ENCODE measurements at places on chromosomes 12 and 14.

- DNase-seq = no peak
Observed at GRCh38 chr12:108922918-108923317, 43.0 kb downstream of the DAO start.

DNA sequence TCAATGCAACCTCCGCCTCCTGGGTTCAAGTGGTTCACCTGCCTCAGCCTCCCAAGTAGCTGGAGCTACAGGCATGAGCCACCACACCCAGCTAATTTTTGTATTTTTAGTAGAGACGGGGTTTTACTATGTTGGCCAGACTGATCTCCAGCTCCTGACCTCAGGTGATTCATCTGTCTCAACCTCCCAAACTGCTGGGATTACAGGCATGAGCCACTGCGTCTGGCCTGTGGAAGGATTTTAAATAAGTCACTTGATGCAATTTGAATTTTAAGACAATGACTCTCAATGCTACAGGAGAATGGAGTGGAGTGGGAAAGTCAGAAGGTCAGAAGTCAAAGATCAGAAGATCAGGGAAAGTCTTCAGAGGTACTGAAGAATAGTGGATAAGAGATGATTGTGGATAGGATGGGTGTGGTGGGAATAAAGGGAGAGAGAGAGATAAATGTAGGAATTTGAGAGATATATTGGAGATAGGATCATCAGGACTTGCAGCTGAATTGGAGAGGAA is 15.4 kb downstream of the TMEM52B start:
- no peak for DNase-seq

DNA sequence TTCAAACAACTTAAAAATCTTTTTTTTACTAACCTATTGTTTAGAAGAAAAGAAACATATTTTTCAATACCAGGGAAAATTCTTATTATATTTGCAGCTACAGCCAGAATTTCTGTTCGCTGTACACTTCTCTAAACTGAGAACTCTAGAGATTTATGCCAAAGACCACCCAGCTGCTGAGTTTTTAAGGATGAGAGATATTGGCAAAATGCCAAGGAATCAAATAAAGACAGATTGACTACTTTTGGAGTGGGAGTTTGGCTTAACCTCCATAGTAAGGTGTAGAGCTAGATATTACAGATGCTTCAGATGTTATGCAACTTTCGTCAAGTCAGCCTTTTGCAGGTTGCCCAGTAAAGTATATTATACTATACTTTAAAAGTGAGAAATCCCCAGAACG is 71.8 kb downstream of the TTLL5 start:
- DNase-seq = no peak

DNA sequence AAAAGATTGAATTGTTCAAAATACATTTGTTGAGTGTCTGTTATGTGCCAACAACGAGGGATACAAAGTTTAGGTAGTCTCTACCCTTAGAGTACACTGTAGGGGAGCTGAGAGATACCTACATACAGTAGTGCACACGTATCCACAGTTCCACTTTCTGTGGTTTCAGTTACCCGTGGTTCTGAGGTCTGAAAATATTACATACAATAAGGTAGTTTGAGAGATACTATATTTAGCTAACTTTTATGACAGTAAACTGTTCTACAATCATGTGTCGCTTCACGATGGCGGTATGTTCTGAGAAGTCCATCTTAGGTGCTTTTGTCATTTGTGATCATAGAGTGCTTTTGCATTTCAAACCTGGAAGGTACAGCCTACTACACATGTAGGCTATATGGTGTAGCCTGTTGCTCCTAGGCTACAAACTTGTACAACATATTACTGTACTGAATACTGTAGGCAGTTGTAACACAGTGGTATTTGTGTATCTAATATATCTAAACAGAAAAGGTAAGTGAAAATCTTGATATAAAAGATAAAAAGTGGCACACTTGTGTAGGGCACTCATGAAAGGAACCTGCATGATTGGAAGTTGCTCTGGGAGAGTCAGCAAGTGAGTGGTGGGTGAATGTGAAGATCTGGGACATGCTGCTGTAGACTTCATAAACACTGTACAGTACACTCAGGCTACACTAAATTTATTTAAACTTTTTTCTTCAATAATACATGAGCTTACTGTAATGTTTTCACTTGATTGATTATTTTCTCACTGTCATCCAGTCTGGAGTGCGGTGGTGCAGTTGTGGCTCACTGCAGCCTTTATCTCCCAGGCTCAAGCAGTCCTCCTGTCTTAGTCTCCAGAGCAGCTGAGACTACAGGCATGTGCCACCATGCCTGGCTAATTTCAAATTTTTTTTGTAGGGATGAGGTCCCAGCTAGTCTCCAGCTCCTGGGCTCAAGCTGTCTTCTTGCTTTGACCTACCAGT is 4.0 kb downstream of the CPSF6 start:
- DNase-seq = no peak

- DNase-seq = no peak
Observed at GRCh38 chr12:38374751-38375150, 58.2 kb downstream of the ALG10B start.

DNA sequence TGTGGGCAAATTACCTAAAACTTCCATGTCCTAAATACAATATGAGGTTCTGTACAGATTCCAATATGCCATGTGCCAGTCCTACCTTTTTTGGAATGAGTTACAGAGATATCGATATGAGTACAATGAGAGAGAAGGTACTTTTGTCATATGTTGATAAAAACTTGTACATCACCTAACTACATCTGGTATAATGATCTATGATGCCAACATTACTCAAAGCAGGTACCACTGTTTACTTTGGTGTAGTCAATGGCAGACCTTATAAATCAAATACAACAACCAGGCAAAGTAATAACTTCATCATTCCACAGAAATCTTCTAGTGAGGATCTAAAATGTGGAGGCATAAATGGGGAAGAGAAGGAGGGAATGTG is 12.7 kb downstream of the TEP1 start:
- DNase-seq = no peak

GRCh38 chr12:120012067-120012621 is 23.1 kb downstream of the BICDL1 start:
- peak; percentile 35 for DNase-seq

DNA sequence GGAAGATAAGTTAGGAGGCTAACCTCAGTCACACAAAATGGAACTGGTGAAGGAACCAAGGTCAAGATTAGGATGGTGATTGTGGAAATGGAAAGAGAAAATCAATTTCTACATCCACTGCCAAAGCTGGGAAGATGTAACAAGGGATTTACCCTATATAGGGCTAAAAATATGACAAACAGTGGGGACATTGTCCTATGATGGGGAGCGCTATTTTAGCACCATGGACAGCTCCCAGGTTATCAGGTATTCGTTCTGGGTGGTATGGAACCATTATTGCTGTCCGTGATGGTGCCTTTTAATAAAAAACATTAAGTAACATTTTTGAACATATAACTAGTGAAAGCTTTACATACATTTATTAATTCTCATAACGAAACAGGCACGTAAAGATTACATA is 124.0 kb downstream of the NDUFA12 start:
- DNase-seq = no peak

DNA sequence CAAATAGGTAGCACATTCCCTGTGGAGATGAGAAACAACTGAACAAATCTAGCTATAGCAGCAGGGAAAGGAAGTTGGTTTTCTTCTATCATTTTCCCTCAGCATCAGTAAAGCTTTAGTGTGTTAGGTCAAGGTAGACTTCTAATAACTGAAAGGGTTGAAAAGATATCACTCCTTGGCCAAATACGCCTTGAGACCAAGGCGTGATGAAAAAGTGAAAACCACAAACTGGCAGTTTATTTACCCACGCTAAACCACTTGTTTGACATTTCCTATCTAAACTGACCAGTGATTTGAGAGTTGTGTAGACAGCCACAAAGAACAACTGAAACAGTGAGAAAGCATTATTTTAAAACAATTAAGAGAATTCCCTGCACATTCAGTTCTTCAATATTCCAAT is 99.6 kb upstream of the SOX5 start:
- DNase-seq = no peak

DNA sequence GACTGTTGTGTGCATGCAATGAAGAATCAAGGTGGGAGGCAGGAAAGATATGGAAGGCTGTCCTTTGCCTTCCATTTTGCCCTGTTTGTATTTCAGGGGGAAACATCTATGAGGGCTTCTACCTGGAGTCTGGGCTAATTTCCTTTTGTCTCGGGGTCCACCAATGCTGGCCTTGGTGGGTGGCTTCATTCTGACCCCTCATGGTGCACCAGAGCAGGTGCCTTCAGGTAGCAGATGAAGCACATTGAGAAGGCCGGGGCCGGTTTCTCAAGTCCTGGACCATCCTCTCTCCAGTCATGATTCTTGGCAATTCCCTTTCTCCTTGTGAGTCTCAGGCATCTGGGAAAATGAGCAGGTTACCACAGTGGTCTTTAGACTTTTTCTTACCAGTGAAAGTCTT is 47.2 kb downstream of the RPH3A start:
- DNase-seq = no peak

DNA sequence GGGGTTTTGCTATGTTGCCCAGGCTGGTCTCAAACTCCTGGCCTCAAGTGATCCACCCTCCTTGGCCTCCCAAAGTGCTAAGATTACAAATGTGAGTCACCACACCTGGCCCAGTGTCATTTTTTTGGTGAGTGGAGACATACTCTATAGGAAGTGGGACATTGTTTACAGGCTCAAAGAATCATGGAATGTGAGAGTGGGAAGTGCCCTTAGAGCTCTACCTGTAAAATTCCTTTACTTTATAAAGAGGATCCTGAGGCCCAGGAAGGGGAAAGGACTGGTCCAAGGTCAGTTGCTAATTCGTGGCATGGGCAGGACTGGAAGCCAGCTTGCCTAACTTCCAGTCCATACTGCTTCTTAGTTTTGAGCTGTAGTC is 8.7 kb upstream of the ADCK1 start:
- DNase-seq = no peak

DNA sequence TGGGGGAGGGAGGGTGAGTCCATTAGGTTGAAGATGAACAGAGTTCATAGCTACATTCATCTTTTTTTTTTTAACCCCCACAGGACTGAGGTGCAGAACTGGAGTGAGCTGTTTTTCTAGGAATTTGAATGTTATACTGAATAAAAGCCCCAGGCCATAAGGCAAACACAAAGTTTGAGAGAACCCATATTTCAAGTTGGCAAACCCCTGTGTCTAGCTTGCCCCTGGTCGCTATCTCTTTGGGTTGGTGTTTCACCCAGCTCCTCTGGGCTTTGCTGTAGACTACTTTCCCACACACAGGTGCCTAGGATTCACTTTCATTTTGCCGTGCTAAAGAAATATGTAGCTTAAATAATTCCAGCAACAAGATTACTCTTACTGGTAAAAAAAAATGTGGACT is 5.2 kb upstream of the LMO3 start:
- no peak for DNase-seq

- DNase-seq = no peak
Observed at GRCh38 chr12:13347241-13348043, 150.9 kb downstream of the EMP1 start.

- no peak for DNase-seq
Observed at GRCh38 chr14:92258934-92259333, 64.0 kb upstream of the SLC24A4 start.

- no peak for DNase-seq
Observed at GRCh38 chr14:100713705-100714104, 13.0 kb upstream of the DLK1 start.

DNA sequence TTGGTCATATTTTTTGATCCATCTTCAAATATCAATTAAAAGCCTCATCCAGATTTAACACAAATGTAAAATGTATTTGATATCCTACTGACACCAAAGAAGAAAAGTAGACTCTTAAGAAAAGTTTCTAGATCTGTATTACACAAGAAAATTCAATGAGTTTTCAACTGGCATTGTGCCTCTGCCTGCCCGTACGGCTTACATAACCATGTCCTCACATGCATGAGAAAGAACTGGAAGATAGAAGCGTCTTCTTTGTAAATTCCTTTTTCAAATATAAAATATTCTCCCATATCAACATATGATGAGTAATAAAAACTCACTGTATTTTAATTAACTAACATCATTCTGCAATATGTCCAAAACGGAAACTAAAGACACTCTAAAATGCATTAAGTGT is 7.2 kb downstream of the ANKS1B start:
- no peak for DNase-seq

DNA sequence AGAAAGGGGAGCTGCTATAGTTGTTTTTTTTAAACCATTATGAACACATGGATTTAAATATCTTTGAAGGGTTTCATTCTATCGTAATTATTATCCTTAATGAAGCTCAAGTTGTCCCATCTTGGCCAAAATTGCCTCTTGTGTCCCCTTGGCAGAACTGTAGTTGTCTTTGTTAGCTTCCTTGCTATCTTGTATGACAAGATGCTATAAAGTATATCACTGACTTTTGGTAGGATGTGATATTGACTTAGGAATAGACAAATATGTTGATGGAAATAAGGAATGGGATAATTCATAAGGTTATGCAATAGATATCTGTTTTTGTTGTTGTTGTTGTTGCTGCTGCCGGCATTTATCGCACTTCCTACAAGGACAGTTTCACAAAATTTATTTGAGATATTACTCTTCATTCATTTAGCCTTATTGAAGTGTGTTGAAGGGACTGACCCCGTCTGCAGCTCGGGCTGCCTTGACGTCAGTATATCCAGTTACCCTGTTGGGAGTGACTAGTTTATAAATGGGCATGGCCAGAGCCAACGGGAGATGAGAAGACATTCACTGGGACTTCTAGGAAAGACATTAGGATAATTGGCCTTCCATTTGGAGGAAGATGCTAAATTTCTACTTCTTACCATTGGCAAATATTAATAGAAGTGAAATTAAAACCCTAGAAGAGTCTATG is 26.1 kb upstream of the APOLD1 start:
- no peak for DNase-seq

GRCh38 chr14:105700622-105701288 is 174.4 kb downstream of the TMEM121 start:
- DNase-seq = no peak

GRCh38 chr14:38762426-38762825 is 340.6 kb downstream of the SEC23A start:
- no peak for DNase-seq

DNA sequence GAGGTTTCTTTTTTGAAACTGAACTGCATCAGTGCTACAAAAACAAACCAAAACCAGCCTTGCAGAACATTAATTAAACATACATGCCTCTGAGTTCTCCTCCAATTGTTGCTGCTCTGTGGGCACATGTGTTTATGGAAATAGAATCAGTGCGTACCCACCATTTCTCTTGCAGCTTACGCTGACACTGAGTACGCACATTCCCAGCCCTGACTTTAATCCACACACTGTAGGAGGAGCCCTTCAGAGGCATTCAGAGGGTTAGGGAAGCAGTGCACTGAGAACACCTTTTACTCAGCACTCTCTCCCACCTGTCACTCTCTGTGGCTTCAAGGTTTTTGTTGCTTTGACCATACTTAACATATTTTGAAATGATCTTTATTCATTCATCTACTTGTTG is 250.5 kb upstream of the PWP1 start:
- no peak for DNase-seq
